Memory B cell (primary cell): ENCODE measurements at places on chromosomes 5 and 9.

- DNase-seq: no peak
Observed at GRCh38 chr5:133679534-133679933, 67.2 kb upstream of the FSTL4 start.

- no peak for DNase-seq
Observed at GRCh38 chr9:133401588-133401987, 16.2 kb downstream of the REXO4 start.

- no peak for DNase-seq
Observed at GRCh38 chr5:113240951-113241726, 193.7 kb downstream of the TSSK1B start.

DNA sequence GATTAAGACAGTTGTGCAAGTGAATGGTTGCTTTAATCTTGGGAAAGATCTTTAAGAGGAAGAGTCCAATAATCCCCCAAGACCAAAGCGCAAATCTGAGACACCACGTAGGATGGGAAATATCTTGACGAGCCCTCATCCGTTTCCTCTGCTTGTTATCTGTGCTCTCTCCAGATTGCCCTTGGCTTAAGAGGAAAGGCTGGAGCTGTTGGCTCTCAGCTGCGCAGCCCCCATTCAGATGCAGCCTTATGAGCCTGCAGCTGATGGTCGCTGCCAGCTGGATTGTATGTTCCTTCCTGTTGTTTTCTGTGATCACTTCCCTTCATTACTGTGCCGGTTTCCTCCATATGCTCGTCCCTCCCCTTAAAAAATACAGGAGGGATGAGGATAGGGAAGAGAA is 47.7 kb downstream of the PWWP2A start:
- no peak for DNase-seq

- DNase-seq: no peak
Observed at GRCh38 chr5:40308867-40309266, 370.8 kb upstream of the PTGER4 start.

DNA sequence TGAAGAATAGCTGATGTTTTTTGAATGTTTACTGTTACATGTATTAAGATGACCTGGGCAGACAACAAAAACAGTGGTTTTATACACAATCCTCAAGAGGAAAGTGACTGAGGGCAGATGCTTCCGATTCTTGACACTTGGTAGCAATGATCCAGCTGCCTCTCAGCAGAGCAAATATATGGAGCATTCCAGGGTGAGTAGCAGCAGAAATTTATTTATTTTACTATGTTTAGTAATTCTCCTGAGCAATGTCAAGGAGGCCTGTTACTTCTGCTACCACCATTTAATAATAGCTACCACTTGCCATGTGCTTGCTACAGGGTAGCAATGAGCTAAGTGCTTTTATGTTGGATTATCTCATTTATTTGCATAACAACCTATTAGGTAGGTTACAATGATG is 69.1 kb upstream of the NR3C1 start:
- no peak for DNase-seq

GRCh38 chr9:68781928-68782327 is 76.9 kb downstream of the PIP5K1B start:
- no peak for DNase-seq

GRCh38 chr9:109115931-109116526 is 3.7 kb downstream of the TMEM245 start:
- no peak for DNase-seq

DNA sequence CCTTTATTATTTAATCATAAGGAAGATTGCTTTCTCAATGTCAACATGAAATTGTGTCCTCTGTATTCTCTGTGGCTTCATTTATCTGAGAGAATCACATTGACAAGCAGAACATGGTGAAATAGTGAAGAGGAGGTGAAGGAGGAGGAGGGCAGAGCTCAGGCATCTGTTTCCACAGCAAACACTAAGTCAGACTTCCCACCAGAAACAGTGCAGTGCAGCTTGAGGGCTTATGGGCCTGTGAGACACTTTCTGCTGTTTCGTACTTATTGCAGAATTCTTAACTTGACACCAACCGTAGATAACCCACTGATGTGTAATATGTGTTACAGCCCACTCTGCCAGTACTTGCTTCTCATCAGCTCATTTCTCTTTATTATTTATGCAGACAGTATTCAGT is 386.3 kb downstream of the DIRAS2 start:
- no peak for DNase-seq

DNA sequence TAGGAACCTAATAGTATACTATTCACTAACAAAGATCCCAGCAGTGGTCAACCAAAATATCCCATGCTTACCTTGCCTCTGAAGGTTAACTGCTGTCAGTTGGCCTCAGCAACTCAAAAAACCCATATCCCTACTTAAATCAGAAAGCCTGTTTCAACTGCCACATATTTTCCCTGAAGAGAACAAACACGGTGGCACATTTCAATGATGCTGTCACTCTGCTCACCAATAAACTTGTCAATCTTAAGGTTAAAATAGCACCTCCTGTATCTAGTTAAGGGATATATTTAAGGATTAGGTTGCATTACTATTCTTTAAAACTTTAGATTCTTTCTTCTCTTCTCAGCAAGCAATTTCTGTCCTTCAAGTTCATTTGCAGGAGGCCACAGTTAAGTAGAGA is 986.9 kb downstream of the CDH18 start:
- DNase-seq: no peak

DNA sequence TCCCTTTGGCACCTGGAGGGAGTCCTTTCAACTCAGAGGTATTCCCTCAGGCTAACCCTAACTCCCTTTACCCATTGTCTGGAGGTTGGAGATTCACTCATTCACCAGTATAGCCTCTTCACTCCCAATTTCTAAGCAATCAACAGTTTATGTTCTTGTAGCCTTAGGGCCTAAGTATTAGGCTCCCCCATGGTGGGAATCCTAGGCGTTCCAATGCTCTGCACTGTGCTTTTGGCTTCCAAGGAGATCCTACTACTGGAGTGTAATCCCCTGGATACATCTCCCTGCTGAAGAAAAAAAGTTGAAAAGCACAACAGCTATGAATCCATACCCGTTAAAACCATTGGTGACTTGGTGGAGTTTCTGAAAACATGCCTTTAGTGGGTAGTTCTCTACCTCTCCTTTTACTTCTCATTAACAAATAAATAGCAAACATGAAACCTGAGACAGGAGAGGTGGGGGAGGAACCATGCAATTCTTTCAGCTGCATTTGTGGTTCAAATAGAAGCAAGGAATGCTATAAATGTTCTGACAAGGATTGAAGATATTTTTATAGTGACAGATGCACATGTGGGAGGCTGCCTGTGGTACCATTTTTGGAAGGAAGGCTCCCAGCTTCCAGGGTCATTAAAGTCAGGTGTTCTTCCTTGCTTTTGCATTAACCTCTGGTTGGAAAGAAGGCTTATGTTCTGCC is 397.1 kb downstream of the DMAC1 start:
- no peak for DNase-seq

DNA sequence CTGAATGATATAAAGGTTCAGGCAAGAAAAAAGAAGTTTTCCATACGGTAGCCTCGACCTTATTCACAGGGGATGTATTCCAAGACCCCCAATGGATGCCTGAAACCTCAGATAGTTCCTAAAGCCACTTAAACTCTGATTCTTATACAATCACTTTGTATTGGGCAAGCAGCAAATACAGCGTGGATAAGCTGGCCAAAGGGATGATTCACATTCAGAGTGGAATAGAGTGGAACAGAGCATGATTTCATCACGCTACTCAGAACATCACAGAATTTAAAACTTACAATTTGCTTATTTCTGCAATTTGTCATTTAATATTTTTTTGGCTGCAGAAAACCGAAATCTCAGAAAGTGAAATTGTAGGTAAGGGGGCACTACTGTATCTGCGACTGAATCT is 40.5 kb upstream of the CDH18 start:
- DNase-seq: no peak

GRCh38 chr9:131051592-131052517 is 42.9 kb downstream of the LAMC3 start:
- DNase-seq: no peak

- DNase-seq: no peak
Observed at GRCh38 chr5:56751572-56752313, 63.6 kb upstream of the MAP3K1 start.

- DNase-seq: no peak
Observed at GRCh38 chr5:95730011-95730700, 980 bp upstream of the RHOBTB3 start.

DNA sequence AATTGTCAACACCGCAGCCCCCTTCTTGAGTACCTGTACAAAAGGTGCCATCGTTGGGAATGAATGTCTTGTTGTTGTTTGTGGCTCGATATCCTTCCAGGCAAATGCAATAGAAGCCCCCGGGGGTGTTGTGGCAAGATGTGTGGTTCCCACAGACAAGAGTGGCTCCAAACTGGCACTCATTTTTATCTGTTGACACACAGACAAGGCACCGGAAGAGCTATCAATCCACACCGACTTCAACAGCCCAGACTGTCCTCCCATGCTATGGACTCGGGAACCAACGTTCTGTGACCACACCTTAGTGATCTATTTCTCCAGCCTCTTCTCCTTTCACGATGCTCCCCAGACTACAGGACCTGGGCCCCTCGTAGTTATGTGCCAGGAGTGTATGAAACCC is 25.9 kb downstream of the SUSD1 start:
- no peak for DNase-seq

DNA sequence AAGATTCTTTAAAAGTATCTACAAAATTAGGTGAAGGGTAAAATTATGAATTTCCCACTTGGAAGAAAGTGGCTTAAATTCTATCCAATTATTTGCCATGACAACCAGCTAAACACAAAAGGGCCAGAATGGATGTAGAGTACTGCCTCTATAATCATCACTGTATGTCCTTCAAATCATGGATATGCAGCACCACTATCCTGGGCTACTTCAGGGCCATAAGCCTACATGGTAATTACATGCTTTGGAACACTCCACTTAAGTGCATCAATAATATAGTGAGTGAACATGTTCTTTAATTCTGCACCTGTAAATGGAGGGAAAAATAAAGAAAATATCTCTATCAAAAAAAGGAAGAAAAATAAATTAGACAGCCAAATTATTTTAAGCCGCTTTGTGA is 575.2 kb downstream of the ISL1 start:
- no peak for DNase-seq

DNA sequence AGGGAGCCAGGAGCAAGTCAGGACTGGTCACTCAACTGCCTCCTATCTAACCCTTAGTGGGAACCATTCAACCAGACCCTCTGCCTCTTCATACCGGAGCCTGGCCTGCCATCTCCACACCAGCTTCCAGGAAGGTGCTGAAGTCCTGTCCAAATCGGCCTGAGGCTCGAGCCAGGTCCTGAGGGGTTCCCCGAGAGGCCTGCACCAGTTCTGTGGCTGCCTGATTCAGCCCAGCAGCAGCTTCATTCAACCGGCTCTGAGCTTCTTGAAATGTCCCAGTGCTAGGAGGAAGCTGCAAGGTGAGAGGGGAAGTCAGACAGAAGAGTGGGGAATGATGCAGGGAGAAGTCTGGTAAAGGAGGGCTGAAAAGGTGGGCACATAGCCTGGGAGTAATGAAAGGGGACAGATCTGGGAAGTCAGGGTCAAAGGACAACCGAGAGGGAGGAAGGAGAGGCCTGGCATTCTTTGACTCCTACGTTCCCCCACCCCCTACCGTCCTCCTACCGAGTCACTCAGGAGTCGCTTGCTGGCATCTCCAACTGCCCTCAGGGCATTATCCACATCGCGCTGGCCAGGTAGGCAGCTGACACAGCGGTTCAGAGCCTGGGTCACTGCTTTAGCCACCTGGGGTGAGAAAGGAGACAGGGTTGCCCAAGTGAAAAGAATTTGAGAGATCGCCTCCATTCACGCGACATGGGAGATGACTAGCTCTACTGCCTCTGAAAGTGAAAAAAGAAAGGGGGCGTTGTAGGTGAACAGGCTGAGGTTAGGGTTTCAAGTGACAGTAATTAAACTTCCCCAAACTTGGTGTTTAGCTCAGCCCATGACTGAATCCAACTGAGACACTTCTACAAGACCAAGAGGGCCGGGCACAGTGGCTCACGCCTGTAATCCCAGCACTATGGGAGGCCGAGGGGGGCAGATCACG is 20.2 kb downstream of the TLN1 start:
- no peak for DNase-seq

DNA sequence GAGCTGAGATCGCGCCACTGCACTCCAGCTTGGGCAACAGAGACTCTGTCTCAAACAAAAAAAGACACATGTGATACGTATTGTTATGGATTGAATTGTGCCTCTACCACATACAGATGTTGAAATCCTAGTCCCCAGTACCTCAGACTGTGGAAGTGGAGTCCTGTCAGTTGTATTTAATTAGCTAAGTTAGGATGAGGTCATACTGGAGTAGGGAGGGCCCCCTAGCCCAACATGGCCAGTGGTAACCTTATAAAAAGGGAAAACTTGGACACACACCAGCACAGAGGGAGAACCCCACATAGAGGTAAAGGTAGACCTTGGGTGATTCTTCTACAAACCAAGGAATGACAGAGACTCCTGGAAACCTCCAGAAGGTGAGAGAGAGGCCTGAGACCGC is 119.8 kb downstream of the GADD45G start:
- DNase-seq: no peak

GRCh38 chr9:98067184-98067583 is 10.7 kb downstream of the NANS start:
- DNase-seq: no peak

- no peak for DNase-seq
Observed at GRCh38 chr9:4831944-4832343, 39.2 kb downstream of the RCL1 start.

DNA sequence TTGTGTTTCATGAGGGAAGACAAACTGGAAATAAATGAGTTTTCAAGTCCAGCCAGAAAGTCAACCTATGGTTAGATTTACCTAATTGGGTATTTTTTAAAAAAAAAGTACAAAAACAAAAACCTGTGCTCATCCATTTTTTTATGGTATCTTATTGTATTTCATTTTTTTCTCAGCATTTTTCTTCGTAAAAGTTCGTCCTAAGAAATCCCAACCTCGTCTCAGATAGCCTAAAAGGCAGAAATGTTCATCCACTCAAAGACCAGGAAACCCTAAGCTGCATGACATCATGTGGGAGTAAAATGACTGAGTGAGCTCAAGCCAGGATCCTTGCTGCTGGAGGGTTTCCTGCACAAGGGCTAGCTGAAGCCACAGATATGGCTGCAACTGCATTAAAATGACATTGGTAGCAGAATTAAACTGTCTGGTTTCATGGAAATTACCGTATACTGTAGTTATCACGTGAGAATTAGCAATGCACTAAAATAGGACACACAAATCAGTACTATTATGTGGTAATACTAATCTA is 70.4 kb downstream of the NFIB start:
- no peak for DNase-seq

DNA sequence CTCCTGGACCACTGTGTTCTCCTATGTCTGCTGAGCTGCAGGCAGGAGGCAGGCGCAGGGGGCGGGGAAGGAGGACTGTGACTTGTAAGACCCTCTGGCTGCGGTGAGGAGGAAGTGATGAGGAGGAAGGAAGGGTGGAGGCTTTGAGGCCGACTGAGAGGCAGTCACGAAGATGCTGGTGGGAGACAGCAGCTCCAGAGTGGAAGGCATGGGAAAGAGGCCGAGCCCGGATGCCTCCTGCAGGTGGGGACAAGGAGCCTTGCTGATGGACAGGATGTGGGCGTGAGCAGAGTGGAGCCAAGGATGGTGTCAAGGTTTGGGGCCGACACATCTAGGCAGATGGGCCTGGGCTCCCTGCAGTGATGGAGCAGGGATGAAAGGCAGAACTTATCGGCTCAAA is 74.3 kb upstream of the ICE1 start:
- DNase-seq: no peak

GRCh38 chr9:17063535-17064135 is 71.2 kb upstream of the CNTLN start:
- DNase-seq: no peak
